Hepatocyte (in vitro differentiated cells): ENCODE measurements at places on chromosomes 12 and 14. TPM values are rescaled to one million over a fixed set of nuclear protein-coding genes. Genes with fewer than 3 reads are reported as not detected.
A peak's percentile ranks its signal among the peaks of the same experiment; 100 is the strongest.

The C12orf54 gene
- 0.34 and 2.7 TPM in 2 replicates for polyA plus RNA-seq

The NPFF gene
- polyA plus RNA-seq: 0.77 TPM in 1 of 2 replicates, not detected in the other

The NEUROD4 gene
- not detected in 2 replicates for polyA plus RNA-seq

- DNase-seq: peak; percentile 53
Measured at GRCh38 chr14:75430526-75430925, 2.7 kb downstream of the JDP2 start.

GRCh38 chr12:107092669-107093416 is 506 bp downstream of the CRY1 start:
- DNase-seq: peak; percentile 62

- DNase-seq: no peak
Measured at GRCh38 chr12:84789184-84789583, 123.4 kb downstream of the SLC6A15 start.

DNA sequence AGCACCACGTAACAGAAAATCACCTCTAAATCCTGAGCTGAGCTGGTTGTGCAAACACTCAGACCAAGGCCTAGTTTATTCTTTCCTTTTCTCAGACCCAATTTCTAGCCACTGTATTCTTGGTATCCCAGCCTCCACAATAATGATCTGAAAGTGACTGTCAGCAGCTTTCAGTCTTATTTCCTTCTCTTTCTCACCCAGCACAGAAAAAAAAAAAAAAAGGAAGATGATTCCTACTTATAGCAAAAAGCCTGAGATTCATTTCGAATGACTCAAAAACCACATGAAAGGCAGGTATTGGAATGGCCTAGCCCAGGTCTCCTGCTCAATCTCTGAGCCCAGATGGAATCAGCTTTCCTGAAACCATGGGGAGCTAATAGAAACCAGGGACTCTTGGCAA is 298.6 kb upstream of the PPFIA2 start:
- no peak for DNase-seq
